ENCODE measurements at places on chromosomes 1 and 21. TPM values are rescaled to one million over a fixed set of nuclear protein-coding genes. Genes with fewer than 3 reads are reported as not detected.
A peak's percentile ranks its signal among the peaks of the same experiment; 100 is the strongest.

GRCh38 chr1:196497817-196498216, 110.4 kb downstream of the KCNT2 start:
- DNase-seq: no peak
- H3K27me3 ChIP-seq: no peaks in the 10 kb centered on the region
- no peak overlapping the region for H3K4me3 ChIP-seq
- no peak overlapping the region for H3K27ac ChIP-seq

DNA sequence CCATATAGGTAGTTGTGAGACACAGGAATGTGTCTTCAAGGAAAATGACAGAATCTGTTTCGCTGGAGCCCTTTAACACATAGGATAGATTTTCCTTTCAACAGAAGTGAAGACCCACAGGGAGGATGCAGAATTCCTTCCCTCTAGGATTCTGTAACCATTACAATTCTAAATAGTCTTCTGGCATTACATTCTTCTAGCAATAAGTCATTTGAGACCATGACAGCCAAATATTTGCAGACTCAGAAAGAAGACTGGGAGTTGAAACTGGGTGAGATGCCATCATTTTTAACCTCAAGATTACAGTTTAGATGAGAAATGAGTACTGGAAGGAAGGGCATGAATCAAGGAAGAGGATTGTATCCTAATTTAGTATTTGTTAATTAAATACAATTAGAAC, 61.6 kb downstream of the ZBTB18 start:
- H3K27ac ChIP-seq: no peak overlapping the region
- no peak overlapping the region for H3K4me3 ChIP-seq
- H3K36me3 ChIP-seq: no peaks in the 10 kb centered on the region
- no peaks in the 10 kb centered on the region for H3K27me3 ChIP-seq
- no peaks in the 10 kb centered on the region for H3K4me1 ChIP-seq

DNA sequence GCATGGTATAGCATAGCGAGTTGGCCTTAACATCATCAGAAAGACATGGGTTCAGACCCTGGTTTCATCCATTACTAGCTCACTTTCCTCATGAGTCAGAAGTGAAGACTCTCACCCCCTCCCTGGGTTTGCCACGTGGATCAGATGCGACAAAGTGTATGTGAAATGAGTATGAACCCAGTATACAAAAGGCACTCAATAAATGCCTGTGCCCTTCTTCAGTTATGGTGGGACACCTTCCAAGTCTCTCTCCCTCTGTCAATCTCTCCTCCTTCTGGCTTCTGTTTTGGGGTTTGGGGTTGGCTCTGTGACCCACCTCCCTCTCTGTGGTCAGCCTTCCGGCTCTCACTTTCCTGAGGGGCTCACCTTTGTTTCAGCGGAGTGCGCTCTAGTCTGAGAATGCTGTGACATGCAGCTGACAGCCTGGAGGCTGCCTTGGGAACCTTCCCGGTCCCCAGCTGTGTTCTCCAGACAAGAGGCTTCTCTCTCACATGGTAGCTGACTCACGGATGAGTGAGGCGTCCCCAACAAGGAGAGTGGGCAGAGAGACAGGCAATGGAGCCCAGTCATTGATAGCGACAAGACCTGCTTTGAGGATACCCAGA, 155.0 kb upstream of the EDN2 start:
- no peaks in the 10 kb centered on the region for H3K36me3 ChIP-seq
- no peak overlapping the region for H3K27ac ChIP-seq
- DNase-seq: no peak
- no peak overlapping the region for H3K4me3 ChIP-seq
- H3K27me3 ChIP-seq: no peaks in the 10 kb centered on the region
- no peaks in the 10 kb centered on the region for H3K4me1 ChIP-seq

- peaks cover 51% of the 10 kb centered on the region for H3K4me1 ChIP-seq
- H3K27me3 ChIP-seq: no peaks in the 10 kb centered on the region
- H3K27ac ChIP-seq: peak overlapping the region; percentile 50
- no peaks in the 10 kb centered on the region for H3K36me3 ChIP-seq
- peak; percentile 40 for DNase-seq
These were observed 6.7 kb downstream of the PM20D1 start for GRCh38 chr1:205843036-205843859.

DNA sequence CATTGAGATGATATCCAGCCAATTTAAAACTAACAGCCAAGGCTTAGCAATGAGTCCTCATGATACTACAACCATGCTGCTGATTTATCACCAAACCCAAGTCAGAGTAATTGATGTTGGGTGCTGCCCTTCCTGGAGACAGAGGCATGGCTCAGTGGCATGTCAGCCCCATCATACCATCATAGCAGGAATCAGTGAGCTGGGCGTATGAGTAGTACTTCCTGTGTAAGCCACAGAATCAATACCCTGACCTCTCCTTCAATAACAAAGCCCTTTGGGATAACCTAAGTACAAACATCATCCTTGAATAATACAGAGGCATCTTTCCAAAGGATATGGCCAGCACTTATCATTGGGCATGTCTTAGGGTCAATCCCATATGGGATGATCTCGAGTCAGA, 3.0 kb upstream of the LCE1E start:
- H3K36me3 ChIP-seq: no peaks in the 10 kb centered on the region
- no peaks in the 10 kb centered on the region for H3K27me3 ChIP-seq
- H3K4me3 ChIP-seq: no peak overlapping the region
- H3K27ac ChIP-seq: no peak overlapping the region

DNA sequence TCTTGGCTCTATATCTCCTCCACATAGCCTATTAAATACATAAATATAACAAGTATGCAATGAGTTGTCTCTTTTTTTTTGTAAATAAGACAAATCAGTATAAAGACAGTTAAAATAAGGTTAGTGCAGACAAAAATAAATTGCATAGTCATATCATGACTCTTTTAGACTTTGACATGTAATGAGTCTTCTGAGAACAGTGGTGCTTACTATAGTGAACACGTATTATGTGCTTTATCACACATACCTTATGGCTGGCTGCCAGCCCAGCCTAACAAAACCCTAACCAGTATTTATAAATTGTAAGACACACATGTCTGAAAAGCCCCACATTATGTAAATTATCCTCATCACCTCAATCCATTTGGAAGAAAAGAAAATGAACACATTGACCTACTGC, 29.1 kb upstream of the F13B start:
- no peak overlapping the region for H3K27ac ChIP-seq
- no peaks in the 10 kb centered on the region for H3K4me1 ChIP-seq
- H3K36me3 ChIP-seq: no peaks in the 10 kb centered on the region
- no peaks in the 10 kb centered on the region for H3K27me3 ChIP-seq

DNA sequence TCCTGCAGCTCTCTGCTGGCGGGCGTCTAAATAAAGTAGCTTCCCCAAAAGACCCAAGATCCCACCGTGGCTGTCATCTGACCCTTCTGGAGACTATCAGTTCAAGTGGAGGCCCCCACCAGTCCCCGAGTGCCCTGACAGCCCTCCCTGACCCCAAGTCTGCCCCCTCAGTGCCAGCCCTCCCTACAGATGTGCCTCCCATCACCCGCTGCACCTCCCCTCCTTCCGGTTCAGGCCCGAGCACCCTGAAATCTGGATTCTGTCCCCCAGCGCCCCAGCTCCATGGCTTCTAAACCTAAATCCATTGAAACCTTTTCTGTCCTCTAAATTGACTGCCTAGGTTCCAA, 595 bp downstream of the IL10RB start:
- H3K4me3 ChIP-seq: peak overlapping the region; percentile 60
- no peak for DNase-seq
- H3K4me1 ChIP-seq: peaks cover 41% of the 10 kb centered on the region
- H3K27me3 ChIP-seq: no peaks in the 10 kb centered on the region
- H3K36me3 ChIP-seq: no peaks in the 10 kb centered on the region

GRCh38 chr1:169348383-169349036, 19.1 kb downstream of the NME7 start:
- H3K4me1 ChIP-seq: no peaks in the 10 kb centered on the region
- no peak for DNase-seq
- H3K27ac ChIP-seq: no peak overlapping the region

DNA sequence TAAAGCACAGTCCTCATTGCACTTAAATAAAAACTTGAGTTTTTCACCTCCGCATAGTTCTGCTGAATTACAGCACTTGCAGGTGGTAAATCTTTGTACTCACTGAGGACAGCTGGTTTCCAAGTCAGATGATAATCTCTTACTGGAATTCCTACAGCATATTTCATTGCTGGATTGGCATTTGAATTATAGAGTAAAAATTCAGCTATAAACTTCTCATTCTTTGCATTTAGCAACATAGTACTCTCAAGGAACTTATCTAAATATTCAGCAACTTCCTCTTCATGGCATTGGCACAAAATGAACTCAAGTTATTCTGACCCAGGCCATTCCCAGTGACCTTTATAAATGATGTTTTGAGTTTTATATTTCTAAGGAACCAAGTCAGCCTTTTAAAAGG, 23.4 kb downstream of the GORAB start:
- no peak overlapping the region for H3K4me3 ChIP-seq
- H3K36me3 ChIP-seq: no peaks in the 10 kb centered on the region
- no peaks in the 10 kb centered on the region for H3K27me3 ChIP-seq

DNA sequence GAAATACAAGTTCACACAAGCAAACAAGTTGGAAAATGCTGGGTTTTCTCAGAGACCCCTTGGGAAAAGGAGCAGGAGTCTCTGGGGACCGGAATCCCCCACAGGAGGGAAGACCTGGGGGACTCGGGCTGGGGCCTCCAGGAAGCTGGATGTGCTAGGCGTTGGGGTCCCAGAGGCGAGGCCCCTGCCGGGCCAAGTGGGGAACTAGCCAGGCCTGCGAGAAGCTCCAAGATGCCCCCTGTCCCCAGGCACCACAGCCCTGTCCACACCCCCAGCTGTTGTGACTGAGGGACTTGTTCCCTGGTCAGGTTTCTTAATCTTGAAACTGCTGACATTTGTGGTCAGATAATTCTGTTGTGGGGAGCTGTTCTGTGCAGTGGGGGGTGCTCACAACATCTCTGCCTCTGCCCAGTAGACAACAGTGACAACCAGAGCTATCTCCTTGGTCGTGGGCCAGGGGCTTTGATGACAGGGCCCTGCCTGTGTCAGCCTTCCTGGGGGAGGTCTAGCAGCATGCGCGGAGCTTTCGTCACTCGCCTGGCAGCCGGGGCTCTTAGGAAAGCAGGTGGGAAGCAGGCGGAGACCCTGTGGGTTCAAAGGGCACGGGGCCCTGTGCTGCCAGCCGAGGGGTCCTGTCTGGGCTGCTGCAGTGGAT, 126.4 kb upstream of the ARHGEF16 start:
- no peak for DNase-seq
- no peak overlapping the region for H3K4me3 ChIP-seq
- no peak overlapping the region for H3K27ac ChIP-seq
- no peaks in the 10 kb centered on the region for H3K27me3 ChIP-seq
- H3K4me1 ChIP-seq: peaks cover 27% of the 10 kb centered on the region

DNA sequence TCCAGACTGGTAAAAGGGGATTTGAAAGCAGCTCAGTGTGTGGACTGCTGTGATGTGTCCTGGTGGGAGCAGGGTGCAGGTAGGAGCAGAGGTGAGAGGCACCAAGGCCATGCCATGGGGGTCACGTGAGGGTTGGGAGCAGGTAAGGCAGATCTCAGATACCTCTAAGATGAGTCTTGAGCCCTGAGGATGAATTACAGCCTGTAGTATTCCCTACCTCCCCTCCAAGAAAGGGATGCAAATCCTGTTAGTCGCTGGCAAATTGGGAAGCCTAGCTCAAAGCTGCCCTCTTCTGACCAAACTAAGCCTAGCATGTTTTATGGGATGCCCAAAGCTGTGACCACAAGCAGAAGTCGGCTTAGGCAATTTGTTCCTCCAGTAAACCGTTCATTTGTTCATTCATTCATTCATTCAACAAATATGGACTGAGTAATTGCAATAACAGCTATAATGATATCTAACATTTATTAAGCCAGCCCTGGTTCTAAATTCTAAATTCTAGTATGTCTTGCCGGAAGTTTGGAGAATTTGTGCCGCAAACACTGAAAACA, 3.9 kb upstream of the NUAK2 start:
- peak overlapping the region; percentile 17 for H3K27ac ChIP-seq
- H3K36me3 ChIP-seq: no peaks in the 10 kb centered on the region
- no peaks in the 10 kb centered on the region for H3K27me3 ChIP-seq
- H3K4me3 ChIP-seq: no peak overlapping the region
- peak; percentile 83 for DNase-seq

DNA sequence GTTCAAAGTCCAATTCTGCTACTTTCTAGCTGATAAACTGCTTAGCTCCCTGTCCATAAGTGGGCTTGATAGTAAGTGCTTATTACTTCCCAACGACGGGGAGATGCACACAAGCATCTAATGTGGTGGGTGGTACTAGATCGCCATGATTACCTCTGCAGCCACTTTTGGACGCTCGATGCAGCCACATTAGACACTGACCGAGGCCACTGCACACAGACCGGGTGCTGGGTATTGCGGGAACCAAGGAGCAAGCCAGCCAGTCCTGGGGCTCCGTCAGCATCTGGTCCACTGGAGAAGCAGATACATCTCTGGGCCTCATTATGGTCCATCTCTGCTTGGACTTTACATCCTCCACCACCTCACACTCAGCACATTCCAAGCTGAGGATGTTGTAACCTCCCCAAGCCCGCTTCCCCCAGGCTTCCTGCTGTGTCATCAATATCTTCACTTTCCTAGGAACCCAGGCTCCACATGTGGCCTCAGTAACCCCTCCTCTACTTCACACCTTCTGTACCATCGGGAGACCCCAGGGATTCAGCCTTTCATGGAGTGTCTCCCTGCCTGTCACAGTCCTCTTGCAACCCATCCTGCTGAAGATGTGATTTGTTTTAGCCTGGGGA, 48.2 kb downstream of the RHOU start:
- peaks cover 18% of the 10 kb centered on the region for H3K4me1 ChIP-seq
- H3K36me3 ChIP-seq: no peaks in the 10 kb centered on the region
- H3K4me3 ChIP-seq: no peak overlapping the region

DNA sequence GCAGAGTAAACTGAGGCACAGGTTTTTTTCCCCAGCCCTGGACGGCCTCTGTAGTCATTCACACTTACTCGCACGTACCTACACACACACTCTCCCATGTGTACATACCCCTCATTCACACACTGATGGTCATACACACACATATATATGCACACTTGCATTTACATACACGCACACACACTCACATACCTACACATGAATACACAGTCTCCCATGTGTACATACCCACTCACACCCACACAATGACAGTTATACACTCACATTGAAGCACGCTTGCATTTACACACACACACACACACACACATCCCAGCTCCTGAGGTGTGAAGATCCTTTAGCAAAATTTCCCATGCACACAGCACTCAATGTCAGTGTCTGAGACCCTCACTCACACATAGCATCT, 766 bp upstream of the FAM131C start:
- DNase-seq: no peak
- H3K4me1 ChIP-seq: peaks cover 32% of the 10 kb centered on the region
- no peaks in the 10 kb centered on the region for H3K27me3 ChIP-seq
- no peaks in the 10 kb centered on the region for H3K36me3 ChIP-seq
- no peak overlapping the region for H3K4me3 ChIP-seq
- H3K27ac ChIP-seq: no peak overlapping the region

DNA sequence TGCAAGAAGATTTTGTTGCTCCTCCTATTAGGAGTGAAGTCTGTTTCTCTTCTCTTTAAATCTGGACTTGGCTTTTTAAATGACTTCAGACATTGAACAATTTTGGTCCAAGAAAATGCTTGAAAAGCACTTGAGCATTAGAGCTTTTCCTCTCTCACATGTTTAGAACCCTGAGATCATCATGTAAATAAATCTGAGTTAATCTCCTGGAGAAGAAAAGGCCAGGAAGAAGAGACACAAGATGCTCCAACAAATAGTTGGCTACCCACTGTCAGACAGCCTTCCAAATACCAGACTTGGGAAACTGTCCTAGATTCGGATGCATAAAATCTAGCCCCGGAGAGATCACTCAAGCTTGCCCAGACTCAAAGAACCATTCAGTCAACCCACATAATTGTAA, 1353.1 kb upstream of the ADGRL4 start:
- H3K27me3 ChIP-seq: no peaks in the 10 kb centered on the region
- no peaks in the 10 kb centered on the region for H3K4me1 ChIP-seq
- no peak for DNase-seq
- no peak overlapping the region for H3K4me3 ChIP-seq

The ATP5PB gene
- total RNA-seq: 91.0 TPM

The DNAI4 gene
- 0.66 TPM for total RNA-seq

The FMOD gene
- 18.7 TPM for total RNA-seq

The LIPI gene
- not detected for total RNA-seq

Data from body of pancreas (tissue), 4 donors.